ENCODE measurements at places on chromosomes 2 and 18.
A peak's percentile ranks its signal among the peaks of the same experiment; 100 is the strongest.

DNA sequence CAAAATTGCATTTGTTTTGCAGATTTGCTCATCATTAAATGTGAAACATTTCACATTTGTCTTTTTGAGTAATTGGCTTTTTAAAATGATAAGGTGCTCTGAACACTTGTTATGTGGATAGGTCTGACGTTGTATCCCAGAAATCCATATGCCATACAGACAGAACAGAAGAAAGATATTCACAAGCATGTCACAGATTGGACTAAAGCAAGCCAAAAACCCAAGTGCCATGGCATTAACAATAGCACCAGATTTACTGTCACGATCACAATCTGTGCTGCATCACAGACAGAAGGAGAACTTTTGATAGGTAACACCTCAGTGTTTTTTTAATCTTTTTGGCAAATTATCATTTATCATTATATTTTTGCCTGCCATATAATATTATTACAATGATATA, 272.6 kb downstream of the ARHGAP15 start:
- DNase-seq: no peak

- no peak for DNase-seq
These were observed 29.7 kb downstream of the MAP3K2 start for GRCh38 chr2:127358044-127358443.

DNA sequence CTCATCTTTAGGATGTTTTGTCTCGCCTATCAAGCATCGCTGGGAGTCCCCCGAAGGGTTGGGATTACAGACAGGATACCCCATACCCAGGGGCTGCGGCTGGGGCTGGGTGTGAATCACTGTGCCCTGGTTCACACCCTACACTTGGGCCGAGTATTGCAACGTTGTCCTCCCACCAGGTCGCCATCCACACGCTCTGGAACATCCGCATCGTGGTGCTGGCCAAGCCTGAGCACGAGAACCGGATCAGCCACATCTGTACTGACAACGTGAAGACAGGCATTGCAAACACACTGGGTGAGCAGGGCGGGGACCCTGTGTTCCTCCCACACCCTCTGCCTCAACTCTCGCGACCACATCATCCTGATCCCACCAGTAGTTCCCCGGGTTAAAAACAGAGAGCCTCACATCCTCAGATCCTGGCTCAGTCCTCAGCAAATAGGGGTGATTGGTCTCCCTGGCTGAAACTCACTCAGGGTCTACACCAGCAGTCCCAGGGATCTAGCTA, 87.3 kb upstream of the ATG16L1 start:
- no peak for DNase-seq

- DNase-seq: no peak
These were observed 15.5 kb upstream of the MSH6 start for GRCh38 chr2:47767497-47767844.

DNA sequence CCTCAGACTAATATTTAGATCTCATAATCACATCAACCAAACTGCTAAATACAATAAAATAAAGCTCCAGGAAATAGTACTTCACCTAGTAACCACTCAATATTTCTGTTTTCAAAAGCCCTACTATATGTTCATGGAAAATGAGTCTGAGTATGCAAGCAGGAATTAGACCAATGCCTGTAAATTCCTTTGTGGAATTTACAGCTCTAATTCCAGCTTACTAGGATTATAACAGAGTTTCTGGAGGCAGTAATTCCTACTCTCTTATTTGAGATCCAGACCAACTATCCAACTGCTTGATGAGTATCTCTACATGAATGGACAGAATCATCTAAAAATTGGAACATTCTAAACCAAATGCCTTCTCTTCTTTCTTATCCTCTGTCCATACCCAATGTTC, 11.6 kb downstream of the CDKL4 start:
- no peak for DNase-seq

GRCh38 chr2:155026651-155027174, 328.2 kb downstream of the KCNJ3 start:
- no peak for DNase-seq

DNA sequence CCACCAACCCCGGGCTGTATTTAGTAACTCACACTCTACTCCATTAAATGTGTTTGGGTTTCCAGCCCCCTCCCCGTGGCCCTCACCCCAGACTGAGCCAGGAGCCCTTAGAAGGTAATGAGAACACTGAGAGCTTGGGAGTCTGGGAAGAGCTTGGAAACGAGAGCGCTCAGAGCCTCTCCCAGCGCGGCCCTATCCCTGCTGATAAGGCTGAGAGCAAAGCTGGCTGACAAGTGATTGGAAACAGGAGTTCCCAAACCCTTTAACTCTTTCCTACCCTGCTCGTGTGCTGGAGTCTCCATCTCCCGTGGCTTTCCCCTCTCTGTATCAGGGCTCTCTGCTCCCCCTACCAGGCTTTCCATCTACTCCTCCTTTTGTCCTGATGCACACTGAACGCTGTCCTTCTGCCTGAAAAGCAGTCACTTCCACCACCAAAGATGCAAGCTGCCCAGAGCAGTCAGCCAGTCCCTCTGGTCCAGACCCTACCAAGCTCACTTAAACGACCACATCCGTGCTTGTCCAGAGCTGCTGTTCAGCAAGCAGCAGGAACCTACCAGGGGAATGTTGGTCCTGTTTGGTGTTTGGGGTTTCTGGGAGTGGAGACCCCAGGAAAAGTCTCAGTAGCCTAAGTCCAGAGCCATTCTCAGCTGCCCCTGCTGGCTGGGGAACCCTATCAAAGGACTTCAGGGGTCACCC, 100.0 kb upstream of the PKDCC start:
- no peak for DNase-seq

DNA sequence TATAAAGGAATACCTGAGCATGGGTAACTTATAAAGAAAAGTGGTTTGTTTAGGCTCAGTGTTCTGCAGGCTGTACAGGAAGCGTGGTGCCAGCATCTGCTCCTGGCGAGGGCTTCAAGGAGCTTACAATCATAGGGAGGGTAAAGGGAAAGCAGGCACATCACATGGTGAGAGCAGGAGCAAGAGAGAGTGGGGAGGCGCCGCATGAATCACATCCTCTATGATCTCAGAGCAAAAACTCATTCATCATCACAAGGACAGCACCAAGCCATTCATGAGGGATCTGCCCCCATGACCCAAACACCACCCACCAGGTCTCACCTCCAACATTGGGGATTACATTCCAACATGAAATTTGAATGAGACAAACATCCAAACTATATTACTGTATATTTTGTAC, 32.5 kb downstream of the R3HDM1 start:
- DNase-seq: no peak

- DNase-seq: no peak
These were observed 632.5 kb downstream of the SUCLG1 start for GRCh38 chr2:83826577-83826976.

DNA sequence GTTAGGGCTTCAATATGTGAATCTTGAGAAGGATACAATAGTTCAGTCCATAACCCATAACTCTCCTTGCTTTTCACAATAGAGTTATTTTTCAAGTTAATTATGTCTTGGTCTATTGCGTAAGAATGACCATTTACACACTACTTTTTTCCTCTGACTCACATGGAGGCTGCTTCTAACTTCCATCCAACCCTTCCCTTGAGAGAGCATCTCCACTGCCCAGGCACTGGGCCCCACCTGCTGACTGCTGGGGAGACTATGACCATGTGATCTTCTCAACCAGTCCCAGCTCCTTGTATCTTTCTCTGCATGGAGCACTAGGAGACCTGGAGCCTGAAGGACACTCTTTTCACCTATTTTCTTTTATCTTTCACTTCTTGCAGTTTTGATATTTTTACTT, 251.5 kb downstream of the GPD2 start:
- no peak for DNase-seq

DNA sequence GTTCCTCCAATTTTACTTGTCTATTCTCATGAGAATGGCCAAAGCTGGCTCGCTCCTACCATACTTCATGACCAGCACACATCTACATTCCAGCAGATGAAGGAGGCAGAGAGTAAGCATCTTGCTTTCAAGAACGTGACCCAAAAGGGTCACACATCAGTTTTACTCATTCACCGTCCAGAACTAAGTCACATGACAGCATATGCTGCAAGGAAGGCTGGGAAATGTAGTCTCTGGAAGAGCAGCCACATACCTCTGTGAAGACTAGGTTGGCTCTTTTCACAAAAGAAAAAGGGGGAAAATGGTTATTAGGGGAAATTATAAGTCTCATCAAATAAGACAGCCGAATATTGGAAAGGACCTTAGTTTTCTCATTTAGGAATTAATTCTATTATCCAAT, 835.3 kb downstream of the EPHA4 start:
- no peak for DNase-seq

- DNase-seq: no peak
These were observed 5.1 kb upstream of the GAL3ST2 start for GRCh38 chr2:241771286-241772062.

- peak; percentile 53 for DNase-seq
These were observed 156.7 kb downstream of the EVA1A start for GRCh38 chr2:75403991-75404428.

GRCh38 chr2:127165539-127165935, 54.6 kb downstream of the CYP27C1 start:
- no peak for DNase-seq

DNA sequence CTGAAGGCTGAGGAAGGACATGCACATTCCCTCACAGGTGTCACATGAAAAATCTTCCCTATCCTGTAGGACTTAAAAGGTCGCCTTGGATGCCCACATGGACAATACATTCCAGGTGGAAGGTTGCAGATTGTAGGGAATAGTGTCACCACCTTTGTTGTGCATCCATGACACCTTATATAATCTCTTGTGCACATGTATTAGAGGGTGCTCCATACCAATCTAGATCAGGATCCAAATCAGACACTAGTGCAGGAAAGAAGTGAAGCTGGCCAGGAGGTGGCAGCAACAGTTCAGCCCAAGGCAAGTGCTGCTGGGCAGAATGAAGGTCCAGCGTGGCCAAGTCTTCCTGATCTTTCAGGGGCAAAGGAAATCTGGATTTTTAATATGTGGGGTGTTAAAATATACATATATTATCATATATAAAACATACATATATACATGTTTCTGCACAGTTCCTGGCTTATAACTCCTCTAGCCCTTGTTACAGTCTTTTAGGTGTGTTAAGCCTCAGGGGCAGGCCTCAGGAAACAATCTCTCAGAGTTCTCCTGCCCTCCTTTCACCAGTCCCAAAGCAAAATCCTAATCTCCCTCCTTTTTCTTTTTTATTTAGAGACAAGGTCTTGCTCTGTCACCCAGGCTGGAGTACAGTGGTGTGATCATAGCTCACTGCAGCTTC, 16.6 kb downstream of the NIF3L1 start:
- no peak for DNase-seq

- DNase-seq: no peak
These were observed 27.6 kb upstream of the SOCS6 start for GRCh38 chr18:70261141-70261788.

DNA sequence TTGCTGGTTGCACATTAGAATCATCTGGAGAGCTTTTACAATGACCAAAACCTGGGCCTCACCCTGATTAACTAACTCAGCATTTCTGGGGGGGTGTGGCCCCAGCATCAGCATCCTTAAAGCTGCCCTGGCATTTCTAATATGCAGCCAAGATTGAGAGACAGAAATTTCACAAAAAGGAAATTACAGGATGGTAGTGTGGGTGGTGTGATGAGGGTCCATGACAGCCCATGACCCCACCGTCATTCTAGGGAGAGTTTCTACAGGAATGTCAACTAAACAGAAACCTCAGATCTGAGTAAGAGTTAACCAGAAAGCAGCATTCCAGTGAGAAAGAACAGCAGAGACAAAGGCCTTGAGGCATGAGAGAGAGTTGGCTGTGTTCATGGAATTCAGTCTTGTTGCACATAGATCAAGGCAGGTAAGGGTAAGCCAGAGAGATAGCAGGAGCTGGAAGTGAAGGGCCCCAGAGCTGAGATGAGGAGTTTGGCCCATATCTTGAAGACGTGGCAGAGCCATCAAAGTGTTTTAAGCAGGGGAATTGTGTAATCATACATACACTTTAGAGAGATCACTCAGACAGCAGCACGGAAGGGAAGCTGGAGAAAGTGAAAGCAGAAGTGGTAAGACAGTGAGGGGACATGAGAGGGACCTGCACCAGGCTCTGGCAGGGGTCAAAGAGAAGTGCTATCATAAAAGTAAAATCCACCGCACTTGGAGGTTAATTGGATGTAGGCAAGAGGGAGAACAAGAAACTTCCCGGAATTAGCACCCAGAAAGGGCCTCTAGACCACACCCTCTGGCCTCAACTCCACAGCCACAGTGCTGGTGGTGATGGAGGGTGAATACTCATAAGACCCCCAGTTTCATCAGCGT, 7.8 kb upstream of the TRABD2A start:
- DNase-seq: peak; percentile 54

Measured in naive thymus-derived CD8-positive, alpha-beta T cell (primary cell).